Activated CD4-positive, alpha-beta T cell treated with anti-CD3 and anti-CD28 coated beads for 36 hours (primary cell): ENCODE measurements at places on chromosomes 2 and 18. TPM values are rescaled to one million over a fixed set of nuclear protein-coding genes. Genes with fewer than 3 reads are reported as not detected.

- DNase-seq: peak; percentile 21
- no peaks in the 10 kb centered on the region for H3K4me1 ChIP-seq
- H3K36me3 ChIP-seq: no peaks in the 10 kb centered on the region
- H3K4me3 ChIP-seq: no peak overlapping the region
- no peaks in the 10 kb centered on the region for H3K27me3 ChIP-seq
These were observed 616.6 kb upstream of the FSHR start for GRCh38 chr2:49770919-49771318.

B4GALT6 gene
- 4.0 TPM for total RNA-seq

DNA sequence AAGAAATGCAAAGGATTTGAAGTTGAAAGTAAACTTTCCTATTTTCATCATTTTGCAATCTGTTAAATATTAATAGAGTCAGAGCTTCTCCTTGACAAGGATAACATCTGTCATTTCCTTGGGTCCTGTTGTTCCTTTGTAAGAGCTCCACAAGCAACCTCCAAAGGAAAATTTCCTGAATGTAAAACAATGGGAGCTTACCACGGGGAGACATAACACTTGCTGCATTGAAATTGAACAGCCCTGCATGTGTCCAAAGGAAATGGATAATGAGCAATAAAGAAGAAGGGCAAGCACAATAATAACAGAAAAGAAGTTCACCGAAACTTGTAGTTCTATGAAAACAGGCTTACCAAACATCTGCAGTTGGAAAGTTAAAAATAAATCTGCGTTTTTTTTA lies 42.0 kb upstream of the SCG2 start:
- no peaks in the 10 kb centered on the region for H3K4me1 ChIP-seq
- no peaks in the 10 kb centered on the region for H3K36me3 ChIP-seq
- no peak overlapping the region for H3K27ac ChIP-seq

GRCh38 chr2:241459520-241459919 lies 48.9 kb downstream of the STK25 start:
- no peak overlapping the region for H3K4me3 ChIP-seq
- no peak overlapping the region for H3K27ac ChIP-seq
- no peak for DNase-seq
- peaks cover 12% of the 10 kb centered on the region for H3K27me3 ChIP-seq
- no peaks in the 10 kb centered on the region for H3K4me1 ChIP-seq

DNA sequence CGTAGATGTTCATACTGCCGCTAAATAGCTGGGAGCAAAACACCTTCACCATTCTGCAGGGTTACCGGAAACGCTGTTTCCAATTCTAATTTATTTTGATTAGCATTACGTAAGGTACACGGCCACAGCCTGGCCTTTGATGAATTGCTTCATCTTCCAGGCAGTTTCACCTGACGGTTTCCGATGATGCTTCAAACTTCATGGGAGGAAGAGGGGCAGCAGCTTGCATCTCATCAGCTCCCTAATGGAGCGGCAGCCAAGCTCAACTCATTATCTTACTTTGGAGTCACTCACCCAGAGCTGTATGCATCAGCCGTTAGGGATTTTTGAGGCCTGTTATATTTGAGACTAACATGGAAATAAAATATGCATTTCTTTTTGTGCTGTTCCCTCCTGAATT lies 54.8 kb downstream of the TMEM18 start:
- no peaks in the 10 kb centered on the region for H3K4me1 ChIP-seq
- no peaks in the 10 kb centered on the region for H3K36me3 ChIP-seq
- H3K27ac ChIP-seq: no peak overlapping the region
- H3K4me3 ChIP-seq: no peak overlapping the region
- no peaks in the 10 kb centered on the region for H3K27me3 ChIP-seq

GRCh38 chr18:54806526-54806925 lies 21.8 kb upstream of the RAB27B start:
- peaks cover 14% of the 10 kb centered on the region for H3K4me1 ChIP-seq
- H3K27ac ChIP-seq: no peak overlapping the region
- no peak overlapping the region for H3K4me3 ChIP-seq
- DNase-seq: no peak
- no peaks in the 10 kb centered on the region for H3K27me3 ChIP-seq
- H3K36me3 ChIP-seq: no peaks in the 10 kb centered on the region

GYPC gene
- 143 TPM for total RNA-seq

- H3K27ac ChIP-seq: no peak overlapping the region
- peak overlapping the region; percentile 26 for H3K4me3 ChIP-seq
- peaks cover 24% of the 10 kb centered on the region for H3K27me3 ChIP-seq
- peaks cover 2% of the 10 kb centered on the region for H3K4me1 ChIP-seq
- no peak for DNase-seq
These were observed 445 bp downstream of the C1GALT1C1L start for GRCh38 chr2:43675646-43676321.

M1AP gene
- 0.18 TPM for total RNA-seq

GRCh38 chr18:65753520-65753919 lies 2.7 kb downstream of the CDH7 start:
- no peak overlapping the region for H3K4me3 ChIP-seq
- H3K27me3 ChIP-seq: peaks cover 15% of the 10 kb centered on the region
- no peak for DNase-seq
- H3K4me1 ChIP-seq: no peaks in the 10 kb centered on the region

GRCh38 chr2:208643145-208643544 lies 236.6 kb downstream of the PTH2R start:
- no peaks in the 10 kb centered on the region for H3K27me3 ChIP-seq
- no peaks in the 10 kb centered on the region for H3K4me1 ChIP-seq
- no peak for DNase-seq

TBC1D8 gene
- 3.4 TPM for total RNA-seq

MATN3 gene
- not detected for total RNA-seq

CCDC102B gene
- total RNA-seq: 2.3 TPM

DNA sequence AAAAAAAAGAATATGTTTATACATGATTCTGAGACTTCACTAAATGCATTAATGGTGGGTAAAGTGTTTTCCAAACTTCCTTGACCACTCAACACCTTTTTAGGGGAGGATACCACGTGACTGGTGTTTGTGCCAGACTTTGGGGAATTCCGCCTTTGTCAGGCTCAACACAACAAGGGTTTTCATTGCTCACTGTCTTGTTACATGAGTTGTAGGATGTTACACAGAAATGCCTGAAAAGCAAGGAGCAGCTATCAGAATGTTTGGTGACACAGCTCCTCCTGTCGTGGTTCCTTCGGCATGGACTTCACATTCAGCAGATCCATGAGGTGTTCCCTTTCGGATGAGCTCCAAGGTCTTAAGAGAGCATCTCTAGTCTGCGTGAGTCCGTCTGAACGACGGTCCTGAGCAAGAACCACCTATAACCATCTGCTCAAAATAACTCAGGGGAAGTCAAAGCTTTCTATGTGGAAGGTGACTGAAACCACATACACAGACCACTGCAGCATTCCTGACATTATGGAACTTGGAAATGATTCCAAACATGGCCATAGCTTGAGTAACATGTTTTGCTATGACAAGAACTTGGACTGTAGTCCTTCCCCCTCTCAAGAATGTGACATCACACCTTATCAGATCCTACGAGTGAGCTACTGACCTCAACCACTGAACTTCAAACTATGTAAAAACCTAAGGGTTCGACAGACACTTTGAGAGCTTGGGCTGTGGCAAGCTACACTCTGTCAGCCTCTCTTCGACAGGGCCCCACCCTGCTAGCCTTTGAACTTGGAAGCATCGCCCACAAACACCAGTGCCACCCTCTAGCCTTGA lies 57.5 kb downstream of the MCFD2 start:
- H3K27ac ChIP-seq: no peak overlapping the region
- H3K36me3 ChIP-seq: no peaks in the 10 kb centered on the region
- H3K27me3 ChIP-seq: no peaks in the 10 kb centered on the region
- H3K4me1 ChIP-seq: no peaks in the 10 kb centered on the region
- DNase-seq: no peak
- no peak overlapping the region for H3K4me3 ChIP-seq

GRCh38 chr2:28755421-28755820 lies 3.8 kb downstream of the PPP1CB start:
- no peaks in the 10 kb centered on the region for H3K27me3 ChIP-seq
- peaks cover 53% of the 10 kb centered on the region for H3K4me1 ChIP-seq

DNA sequence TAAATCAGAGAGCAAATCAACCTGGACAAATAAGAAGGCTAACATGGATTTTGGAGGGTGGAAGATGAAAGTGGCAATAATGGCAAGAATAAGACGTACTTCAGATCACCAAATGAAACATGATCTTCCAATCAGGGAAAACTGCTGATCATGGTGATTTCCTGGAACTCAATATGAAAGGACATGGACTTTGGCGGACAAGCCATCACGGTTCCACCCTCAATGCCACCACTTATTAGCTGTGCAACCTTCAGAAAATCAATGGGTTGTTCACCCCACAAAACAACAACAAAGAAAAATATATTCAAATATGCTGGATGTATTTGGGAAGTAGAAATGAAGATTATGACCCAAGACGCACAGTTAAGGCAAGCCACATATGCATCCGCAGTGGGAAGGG lies 81.7 kb downstream of the PPP1R1C start:
- no peak overlapping the region for H3K4me3 ChIP-seq
- H3K4me1 ChIP-seq: no peaks in the 10 kb centered on the region
- H3K27ac ChIP-seq: no peak overlapping the region
- no peaks in the 10 kb centered on the region for H3K27me3 ChIP-seq

SATB2 gene
- 0.21 TPM for total RNA-seq

GRCh38 chr2:161919873-161920272 lies 154.1 kb downstream of the DPP4 start:
- no peak for DNase-seq
- no peaks in the 10 kb centered on the region for H3K4me1 ChIP-seq
- H3K4me3 ChIP-seq: no peak overlapping the region
- H3K27ac ChIP-seq: no peak overlapping the region

TSN gene
- total RNA-seq: 71.2 TPM

DNA sequence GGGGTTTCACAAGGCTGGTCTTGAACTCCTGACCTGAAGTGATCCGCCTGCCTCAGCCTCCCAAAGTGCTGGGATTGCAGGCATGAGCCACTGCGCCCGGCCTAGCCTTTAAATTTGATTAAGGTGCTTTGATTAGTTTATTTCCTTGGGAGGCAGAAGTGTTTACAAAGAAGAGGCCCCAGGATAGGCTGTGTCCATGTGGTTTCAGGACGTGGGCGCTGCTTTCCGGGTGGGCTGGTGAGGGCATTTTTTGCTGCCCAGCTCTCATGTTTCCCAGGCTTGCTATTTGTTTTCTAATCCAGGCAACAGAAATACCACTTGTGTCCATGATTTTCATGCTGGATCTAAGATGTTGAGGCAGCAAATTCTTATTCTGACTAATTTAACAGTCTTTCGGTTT lies 124.2 kb downstream of the SH3RF3 start:
- H3K36me3 ChIP-seq: no peaks in the 10 kb centered on the region
- peaks cover 4% of the 10 kb centered on the region for H3K4me1 ChIP-seq
- H3K27me3 ChIP-seq: no peaks in the 10 kb centered on the region
- no peak for DNase-seq

GRCh38 chr2:191661097-191661924 lies 16.6 kb upstream of the NABP1 start:
- no peaks in the 10 kb centered on the region for H3K27me3 ChIP-seq
